KBM-7 (cell line): ENCODE measurements at places on chromosomes 1 and 21.
A peak's percentile ranks its signal among the peaks of the same experiment; 100 is the strongest.

GRCh38 chr1:53986458-53986857, 31.5 kb downstream of the LDLRAD1 start:
- DNase-seq, result no peak

DNA sequence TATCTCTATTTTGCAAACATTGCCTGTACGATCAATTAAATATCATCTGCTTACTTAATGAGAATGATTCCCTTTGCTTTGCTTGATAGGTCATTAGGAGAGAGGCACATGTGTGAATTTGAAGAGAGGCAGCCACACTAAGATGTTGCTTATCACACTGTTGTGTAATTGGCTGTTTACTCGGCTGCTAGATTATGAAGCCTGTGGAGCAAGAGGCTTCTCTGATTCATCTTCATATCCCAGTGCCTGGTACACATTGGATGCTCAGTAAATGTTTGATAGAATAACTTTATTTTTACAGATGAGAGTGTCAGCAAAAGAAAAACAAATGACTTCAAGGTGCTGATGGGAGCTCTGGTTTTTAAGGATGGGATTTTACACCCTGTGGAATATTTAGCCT, 156.2 kb upstream of the C8B start:
- no peak for DNase-seq

DNA sequence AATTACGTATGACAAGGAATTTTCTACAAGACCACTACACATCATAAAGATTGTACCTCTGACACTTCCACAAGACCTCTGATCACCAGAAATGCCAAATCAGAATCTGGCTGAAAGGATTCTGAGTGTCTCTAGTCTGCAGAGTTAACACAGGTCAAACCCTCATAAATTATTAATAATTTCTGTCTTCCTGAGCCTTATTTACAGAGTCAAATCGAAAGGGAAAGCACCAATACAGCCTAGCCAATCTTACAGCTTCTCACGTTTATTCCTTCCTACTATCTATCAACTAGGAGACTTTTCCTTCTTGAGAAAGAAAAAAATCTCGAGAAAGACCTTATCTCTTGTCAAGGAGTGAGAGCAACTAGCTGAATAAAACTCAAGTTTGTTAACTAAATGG, 2151.6 kb downstream of the MRPL39 start:
- DNase-seq, result no peak

- no peak for DNase-seq
Measured at GRCh38 chr1:223207293-223208066, 64.4 kb upstream of the TLR5 start.

DNA sequence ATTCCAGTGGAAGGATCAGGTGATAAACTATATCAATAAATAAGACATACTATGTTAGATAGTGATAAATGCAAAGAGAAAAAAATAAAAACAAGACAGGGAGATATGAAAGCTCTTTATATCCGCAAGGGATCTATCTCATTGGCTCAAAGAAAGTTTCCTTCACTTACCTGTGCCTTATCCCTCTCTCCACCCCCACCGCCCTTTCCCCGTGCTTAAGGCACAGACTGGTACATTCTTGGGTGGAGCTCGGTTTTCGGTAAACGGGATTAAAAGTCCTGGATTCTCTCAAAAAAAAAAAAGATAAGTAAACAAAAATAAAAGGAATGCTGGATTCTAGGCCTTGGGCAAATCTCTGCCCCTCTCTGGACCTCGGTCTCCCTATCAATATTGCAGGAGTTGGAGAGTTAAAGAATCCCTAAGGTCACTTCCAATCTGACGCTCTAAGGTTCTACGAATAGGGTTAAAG, 593 bp upstream of the DNAJC16 start:
- DNase-seq, result no peak

GRCh38 chr21:25934771-25935224, 200.0 kb downstream of the GABPA start:
- DNase-seq, result peak; percentile 17

DNA sequence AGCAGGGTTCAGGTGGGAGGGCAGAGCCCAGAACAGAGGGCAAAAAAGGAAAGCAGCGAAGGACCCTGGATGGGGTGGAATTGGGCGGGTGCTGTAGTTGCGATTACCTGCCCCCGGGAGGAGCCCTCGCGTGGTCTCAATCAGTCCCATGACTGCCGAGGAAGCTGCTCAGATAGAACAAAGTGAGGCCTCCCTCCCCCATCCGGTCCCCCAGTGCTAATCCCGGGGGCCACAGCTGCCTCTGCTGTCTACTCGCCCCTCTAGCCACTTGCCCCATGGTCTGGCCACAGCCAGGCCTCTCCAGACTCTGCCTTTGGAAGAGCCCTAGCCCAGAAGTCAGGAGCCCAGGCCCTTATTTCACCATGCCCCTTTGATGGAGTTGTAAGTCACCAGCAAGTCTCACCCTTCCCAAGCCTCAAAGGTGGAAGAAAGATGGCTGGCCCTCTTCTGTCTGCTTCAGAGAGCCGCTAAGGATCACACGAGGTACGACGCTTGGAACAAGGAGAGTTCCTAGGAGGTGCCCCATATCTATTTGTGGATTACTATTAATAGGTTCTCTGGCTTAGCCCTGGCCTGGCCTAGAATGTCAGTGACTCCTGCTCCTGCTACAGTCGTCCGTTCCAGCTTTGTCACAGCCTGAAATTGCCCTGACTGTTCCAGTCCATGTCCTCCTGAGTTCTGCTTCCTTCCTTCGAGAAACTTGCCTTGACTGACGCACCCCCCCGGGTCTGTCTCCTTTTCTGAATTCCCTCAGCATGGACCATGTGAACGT, 16.4 kb downstream of the ECHDC2 start:
- DNase-seq, result peak; percentile 27

GRCh38 chr1:183841950-183842794, 37.3 kb downstream of the RGL1 start:
- DNase-seq, result peak; percentile 46

DNA sequence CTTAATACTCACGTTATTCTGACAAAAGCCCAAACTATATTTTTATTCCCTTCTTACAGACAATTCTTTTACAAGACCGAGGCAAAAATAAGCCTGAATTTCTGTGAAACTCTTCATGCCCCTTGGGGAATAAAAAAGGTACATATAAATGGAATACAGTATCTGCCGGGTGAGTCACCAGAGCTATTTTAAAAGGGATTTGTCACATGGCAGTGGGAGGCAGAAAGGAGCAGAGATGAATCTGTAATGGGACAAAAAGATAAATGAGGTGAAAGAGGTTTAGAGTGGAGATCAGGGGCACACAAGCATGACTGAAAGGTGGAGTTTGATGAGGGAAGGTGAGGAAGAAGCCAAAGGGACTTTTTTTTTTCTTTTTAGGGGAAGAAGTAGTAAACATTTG, 8.8 kb downstream of the XCL1 start:
- DNase-seq, result no peak

GRCh38 chr1:192603218-192603787, 27.7 kb downstream of the RGS1 start:
- DNase-seq, result no peak

- DNase-seq, result peak; percentile 80
Measured at GRCh38 chr1:32817815-32818786, 648 bp downstream of the S100PBP start.

DNA sequence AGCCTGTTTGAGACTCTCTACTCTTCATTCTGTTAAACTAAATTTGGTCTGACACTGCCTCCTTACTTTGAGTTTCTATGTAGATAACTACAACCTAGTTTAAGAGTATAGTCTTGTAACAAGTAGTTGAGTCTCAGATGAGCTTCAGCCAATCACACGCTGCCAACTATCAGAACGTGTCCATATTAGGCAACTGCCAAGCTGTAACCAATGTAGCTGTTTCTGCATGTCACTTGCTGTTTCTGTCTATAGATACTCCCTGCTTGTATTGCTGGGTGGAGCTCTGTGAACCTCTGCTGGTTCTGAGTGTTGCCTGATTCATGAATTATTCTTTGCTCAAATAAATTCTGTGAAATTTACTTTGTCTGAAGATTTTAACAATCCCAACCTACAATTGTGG, 452.6 kb upstream of the NR5A2 start:
- DNase-seq, result no peak

DNA sequence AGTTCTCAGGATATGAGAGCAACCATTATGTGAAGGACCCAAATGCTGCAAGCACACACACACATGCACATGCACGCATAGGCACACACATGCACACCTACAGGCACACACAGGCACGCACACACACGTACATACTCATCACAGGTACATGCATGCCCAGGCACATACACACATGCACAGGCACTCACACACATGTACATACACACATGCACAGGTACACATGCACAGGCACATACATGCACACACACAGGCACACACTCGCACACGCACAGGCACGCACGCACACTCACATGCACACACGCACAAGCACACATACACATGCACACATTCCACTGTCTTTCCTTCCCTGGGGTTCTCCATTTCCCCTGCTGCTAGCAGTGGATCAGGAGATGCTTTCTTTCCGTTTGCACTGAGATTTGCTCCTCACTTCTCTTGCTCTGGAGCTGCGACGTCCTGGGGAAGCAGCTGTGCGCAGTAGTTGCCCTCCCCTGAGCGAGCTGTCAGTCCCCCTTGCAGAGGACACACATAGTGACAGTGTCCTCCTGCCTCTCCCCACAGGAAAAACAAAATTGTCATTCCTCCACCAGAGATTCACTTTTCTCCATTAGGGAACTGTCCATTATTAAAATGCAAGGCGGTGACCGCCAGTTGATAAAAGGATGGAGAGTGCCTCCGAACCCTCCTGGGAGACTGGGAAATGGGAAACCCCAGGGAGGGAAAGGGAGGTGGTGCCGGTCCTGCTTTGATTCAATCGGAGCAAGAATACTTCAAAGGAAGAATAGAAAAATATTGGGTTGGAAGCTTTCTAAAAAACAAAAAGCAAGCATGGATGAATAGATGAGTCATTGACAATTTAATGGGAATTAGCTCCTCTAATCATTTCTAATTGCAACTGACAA, 69.5 kb downstream of the WDR4 start:
- no peak for DNase-seq

DNA sequence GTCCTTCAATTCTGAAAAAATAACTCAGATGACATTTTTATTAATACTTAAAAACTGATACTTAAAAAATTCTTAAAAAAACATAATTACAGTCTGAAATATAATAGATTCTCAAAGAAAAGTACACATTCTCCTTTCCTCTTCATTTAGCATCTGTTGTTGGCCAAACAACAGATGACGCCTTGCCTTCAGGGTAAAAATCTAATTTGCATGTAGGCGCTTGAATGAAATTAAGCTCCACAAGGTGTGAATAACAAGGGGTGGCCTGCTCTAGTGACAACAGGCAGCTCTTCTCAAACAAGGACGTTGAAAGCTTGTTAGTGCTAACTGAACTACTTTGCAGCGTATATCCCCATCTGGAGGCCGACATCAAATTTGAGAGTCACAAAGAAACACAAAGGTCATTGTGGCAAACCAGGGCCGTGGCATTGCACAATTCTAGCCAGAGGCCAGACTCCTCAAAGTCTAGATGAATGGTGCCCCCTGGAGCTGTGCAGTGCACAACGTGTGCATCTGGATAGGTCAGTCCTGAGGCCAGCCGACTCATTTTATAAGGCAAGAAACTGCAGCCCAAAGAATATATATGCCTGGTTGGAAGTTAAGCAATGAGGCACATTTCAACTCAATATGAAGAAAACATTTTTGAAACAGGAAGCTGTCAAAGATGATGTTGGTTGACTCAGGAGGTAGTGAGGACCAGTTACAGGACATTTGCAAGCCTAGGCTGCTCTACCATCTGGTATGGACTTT, 459.2 kb upstream of the RUNX1 start:
- peak; percentile 91 for DNase-seq

GRCh38 chr1:26858891-26859640, 3.9 kb upstream of the SFN start:
- no peak for DNase-seq

- DNase-seq, result no peak
Measured at GRCh38 chr1:192441492-192441891, 124.7 kb downstream of the RGS21 start.

DNA sequence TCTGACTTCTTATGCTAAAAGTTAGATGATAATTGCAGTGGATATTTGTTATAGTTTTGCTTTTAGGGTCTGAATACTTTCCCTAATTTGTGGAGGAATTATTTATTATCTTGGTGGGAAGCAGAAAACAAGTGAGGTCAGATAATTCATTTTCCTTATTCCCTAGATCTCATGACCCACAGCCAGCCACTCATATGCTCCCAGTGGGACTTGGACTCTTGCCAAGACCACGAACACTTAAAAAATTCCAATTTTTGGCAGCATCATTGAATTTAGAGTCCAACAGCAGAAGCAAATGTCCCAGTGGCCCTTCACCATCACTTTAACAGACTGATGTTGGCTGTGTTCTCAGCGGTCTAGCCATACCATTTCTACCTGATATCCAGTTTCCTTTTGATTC, 204.2 kb downstream of the HMCN1 start:
- no peak for DNase-seq

DNA sequence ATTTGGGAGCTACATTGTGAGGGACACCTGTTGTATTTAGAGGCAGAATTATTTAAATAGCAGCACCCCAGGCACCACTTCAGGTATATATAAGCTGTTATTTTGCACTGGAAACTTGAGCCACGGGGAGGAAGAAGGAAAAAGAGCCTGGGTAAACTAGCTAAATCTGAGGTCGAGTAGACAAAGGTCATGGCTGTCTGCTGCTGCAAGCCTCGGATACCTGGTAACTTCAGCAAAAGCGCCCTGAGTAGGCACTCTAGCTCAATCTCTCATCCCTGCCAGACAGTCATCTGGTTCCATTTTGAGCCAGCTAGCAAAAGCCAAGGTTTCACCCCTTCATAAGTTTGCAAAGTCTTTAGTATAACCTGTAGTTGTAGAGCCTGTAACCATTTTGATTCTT, 101.9 kb upstream of the ZNF644 start:
- DNase-seq, result no peak

GRCh38 chr1:166603296-166603695, 236.0 kb upstream of the POGK start:
- no peak for DNase-seq

DNA sequence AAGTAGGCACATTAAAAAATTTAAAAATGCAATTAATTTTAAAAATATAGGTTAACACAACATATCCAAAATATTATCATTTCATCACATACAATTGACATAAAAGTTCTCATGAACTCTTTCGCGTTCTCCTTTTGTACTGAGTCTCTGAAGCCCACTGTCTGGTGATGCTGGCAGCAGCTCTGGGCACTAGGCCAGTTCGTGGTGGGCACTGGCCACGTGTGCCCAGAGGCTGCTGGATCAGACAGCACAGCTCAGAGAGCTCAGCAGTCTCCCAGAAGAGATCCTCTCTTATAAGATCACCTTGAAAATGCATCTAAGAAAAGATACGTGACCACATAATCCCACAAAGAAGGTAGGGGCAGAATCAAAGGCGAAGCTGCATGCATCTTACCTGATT, 9.9 kb downstream of the CEP104 start:
- DNase-seq, result no peak

DNA sequence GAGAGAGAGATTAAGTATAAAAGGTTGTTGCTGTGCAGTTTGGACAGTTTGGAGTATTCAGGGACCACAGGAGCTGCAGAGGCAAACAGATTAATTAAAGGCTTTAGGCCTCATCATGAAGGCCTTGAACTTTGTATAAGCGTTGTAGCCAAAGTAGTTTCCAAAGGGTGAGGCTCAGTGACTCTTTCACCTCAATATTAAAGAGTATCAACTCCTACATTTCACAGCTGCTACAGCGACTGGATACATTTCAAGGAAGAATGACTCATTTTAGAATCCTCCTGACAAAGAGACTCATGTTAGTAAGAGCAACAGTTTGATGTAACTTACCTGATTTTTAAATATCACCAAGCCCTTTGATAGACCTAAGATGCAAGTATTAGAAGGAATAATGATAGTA, 355.5 kb downstream of the HLX start:
- no peak for DNase-seq
